ENCODE measurements at places on chromosomes 3 and 15.

DNA sequence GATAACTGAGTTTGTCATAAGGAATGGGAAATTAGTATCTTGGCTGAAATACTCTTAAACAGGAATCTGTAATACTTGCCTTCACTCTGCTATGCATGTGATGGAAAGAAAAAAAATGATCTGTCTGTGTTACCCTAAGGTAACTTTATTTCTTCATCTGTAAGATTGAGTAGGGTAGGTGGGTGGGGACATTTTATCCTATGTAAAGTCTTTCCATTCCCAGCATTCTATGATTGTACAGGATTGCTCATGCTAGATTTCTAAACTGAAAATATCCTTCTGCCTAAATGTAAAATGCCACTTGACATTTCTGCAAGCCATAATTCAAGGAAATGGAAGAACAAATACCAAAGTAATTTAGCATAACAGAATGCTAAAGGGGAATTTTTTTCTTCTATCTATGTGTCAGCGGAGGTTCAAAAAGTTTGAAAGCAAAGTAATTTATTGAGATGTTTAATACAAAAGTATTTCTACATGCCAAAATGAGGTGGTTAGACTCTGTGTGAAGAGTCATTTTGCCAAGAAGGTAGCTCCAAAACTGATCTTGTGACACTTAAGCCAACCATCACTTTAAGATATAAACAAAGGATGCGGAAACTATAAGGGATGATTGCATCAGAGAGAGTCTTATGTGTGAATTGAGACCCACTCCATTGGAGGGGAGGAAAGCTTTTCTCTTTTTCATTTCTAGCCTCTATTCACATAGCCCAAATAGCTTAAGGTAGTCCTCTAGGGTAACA is 46.6 kb upstream of the SERPINI2 start:
- no peak for DNase-seq

DNA sequence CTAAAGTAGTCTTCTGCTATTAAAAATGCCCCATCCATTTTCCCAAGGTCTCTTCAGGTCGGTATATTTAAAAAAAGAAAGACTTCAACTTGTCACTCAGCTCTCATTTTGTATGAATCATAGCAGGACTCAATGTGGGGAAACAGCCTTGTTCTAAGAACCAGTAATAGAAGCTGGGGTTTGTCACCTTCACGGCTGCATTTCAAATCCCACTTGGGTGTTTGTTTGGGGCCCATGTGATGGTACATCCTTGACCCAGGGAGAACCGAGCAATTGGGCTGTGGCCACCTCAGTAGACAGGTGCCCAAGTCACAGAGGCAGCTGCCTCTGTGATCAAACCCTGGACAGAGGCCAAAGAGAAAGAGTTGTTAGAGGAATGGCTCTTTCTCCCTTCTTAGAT is 70.3 kb upstream of the ARL8B start:
- no peak for DNase-seq

DNA sequence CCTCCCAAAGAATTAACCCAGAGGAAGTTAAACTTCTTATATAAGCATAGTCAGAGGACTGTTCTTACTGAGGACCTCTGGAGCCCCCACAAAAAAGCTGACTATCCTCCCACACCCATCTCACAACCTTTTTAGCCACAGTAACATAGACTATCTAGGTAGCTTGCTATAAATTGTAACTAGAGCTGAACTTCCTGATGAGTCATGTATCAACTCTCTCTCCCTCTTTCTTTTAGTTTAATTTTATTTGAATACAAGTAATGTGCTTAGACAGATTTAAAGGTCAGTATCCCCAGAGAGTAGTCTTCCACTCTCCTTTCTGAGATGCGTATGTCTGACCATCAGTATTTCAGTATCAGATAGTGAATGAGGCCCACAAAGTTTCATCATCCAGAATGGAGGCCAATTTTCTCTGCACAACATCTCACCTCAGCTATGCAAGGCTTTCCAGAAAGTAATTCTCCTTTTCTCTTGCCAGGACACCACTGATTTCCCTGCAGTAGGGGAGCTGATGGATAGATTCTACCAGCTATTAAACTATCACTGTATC is 104.0 kb upstream of the MYRIP start:
- DNase-seq, result no peak

DNA sequence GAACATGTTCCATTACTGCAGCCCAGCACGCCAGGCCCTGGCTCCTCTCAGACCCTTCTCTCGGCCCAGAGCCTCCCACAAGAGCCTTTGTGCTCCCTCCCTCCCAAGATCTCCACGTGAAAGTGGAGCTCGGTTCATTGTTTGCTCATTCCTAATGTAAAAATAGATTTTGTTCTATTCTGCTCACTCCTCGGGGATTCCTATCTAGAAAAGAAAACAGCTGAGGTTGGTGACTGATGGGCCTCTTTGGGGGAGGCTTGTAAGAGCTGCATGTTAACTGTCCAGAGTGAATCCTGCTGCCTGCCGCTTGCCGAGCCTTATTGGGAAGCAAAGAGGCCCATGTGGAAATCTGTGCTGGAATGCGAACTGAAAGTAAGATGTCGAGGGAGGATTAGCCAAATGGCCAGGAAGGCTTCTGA is 267.1 kb downstream of the LRTM1 start:
- DNase-seq, result no peak

Data from T follicular helper cell (primary cell).